ENCODE measurements at places on chromosomes 5 and 9.

DNA sequence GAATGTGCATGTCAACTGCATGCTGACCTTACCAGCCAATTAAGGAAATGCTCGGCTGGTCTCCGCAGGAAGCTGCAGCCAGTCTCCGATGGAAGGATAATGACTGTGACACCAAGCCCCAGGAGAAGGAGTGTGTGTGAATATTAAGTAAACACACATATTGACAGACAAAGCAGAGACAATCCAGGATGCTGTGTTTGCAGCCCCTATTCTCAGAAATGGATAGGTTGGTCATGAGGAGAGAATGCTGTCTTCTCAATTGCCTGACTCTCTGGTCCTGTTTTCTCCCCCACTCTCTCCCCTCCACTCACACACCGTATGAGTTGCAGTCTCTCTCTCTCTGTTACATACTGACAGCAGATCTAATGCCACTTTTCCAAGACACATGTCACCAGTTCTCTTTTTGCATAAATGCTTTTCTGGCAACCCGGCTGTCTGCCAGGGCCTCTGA is 85.7 kb downstream of the EPB41L4A start:
- peak; percentile 59 for DNase-seq

- DNase-seq: no peak
Observed at GRCh38 chr9:129241725-129242124, 63.7 kb upstream of the IER5L start.

DNA sequence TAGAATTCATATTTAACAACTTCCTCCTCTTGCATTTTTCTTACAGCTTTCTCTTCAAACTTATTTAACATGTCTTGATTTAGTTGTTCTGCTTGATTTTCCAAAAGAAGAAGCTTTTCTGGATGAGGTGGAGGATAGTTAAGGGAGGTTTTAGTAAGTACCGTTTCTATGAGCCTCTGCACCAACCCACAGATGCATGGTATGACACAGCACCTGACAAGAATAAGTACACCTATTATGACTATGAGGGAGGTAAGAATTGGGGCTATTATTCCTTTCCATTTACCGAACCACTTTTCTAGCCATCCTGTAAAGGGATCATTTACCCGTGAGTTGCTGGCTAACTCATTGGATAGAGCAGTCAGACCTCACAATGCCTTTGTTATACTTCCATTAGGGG is 2.5 kb upstream of the HMGCS1 start:
- no peak for DNase-seq

GRCh38 chr5:139837711-139838380 is 42.2 kb downstream of the PSD2 start:
- no peak for DNase-seq

DNA sequence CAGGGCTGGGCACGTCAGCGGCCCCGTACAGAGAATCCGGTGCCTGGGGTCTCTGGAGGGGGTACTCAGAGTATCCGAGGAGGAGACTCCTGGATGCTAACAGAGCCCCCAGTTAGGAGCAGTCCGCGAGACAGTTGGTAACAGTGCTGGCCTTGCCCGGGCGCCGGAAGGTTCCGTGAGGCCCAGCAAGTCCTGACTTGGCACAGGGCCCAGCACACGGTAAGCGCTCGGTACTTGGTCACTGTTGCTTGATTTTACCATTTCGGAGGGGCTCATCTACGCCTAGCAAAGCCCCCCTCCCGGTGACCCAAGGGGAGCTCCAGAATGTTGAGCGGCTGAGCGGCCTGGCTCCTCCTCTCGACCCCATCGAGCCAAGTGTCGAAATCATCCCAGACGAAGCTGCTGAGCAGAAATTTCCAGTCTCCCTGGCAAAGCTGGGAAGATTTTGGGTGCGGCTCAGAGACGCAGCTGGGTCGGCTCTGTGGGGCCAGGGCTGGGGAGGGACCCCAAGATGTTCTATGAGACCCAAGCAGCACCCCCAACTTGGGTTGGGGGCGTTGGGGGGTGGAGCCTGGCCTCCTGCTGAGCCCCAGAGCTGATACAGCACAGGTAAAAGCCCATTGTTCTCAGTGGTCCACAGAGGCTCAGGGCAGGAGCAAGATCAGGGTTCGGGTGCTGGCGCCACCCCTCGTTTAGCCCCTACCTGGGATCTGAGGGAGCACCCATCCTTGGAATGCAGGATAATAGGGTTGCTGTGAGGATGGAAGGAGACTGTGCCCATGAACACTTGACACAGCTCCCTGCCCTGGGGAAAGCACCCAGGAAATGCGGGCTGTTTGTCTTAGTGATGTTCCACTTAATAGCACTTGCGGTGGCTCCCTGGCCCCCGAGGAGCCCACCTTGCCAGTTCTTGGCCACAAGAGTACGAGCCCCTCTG is 137.2 kb downstream of the C9orf50 start:
- DNase-seq: peak; percentile 34

- DNase-seq: no peak
Observed at GRCh38 chr5:40505031-40505430, 174.7 kb upstream of the PTGER4 start.

- DNase-seq: no peak
Observed at GRCh38 chr9:127005770-127006314, 91.3 kb downstream of the RALGPS1 start.

DNA sequence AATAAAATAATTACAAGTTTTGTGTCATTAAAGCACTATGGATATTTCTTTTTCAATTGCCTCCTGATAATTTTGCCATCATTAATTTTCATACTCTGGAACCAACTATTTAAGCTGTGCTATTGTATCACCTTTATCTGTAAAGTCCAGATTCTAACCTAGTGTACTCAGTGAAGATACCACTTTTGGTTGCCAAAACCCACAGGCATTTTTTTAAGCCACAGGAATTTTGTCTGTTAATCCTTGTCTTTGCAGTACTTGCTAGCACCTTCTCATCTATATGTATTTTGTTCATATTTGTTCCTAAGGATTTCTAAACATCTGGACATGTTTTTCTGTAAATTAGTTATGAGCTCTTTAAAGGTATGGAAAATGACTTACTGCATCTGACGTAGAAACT is 481.4 kb upstream of the DAB2 start:
- no peak for DNase-seq

DNA sequence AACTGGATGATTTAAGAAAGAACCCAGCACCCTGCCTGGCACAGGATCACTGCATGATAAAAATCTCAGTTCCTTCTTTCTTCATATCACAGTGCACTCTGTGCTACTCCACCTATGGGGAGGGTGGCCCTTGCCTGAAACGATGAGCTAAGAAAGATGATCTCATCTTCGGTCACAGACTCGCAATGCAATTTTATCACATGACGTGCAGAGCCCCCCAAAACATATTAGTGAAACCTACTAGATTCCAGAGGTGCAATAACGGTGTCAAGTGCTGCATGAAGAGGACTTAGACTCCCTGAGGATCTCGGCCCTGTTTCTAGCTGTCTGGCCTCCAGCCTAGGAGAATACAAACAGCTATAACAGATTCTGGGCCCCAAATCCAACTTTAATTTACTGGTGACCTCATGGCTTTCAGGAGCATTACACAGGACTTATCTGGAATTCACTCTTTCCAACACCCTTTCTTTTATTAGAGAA is 104.0 kb downstream of the EBF1 start:
- DNase-seq: no peak

DNA sequence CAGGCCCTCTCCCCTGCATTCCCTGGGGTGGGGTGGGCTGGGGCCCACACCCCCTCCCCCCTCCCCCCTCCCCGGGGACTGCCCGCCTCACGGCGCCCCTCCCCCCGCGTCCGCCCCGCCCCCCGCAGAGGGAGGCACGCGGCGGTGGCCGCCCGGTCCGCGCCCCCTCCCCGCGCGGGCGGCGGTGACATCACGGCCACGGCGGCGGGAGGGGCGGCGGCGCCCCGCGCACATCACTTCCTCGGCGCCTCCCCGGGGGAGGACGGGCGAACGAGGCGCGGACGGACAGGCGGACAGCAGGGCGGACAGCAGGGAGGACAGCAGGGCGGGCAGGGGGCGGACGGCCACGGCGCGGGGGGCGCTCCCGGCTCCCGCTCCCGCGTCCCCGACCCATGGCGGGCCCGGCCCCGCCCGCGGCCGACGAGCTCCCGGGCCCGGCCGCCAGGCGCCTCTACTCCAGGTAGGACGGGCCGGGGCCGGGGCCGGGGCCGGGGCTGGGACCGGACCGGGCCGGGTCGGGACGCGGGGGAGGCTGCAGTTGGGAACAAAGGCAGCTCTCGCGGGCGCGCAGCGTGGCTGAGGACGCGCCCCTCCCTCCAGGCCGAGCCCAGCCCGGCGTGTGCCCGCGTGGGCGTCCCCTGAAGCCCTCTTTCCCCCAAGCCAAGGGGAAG is at the start of gene GPSM1:
Gene GPSM1, plus strand, starts transcription at position 236 of the 671 bp plus-strand sequence. Its CDS starts 157 bp downstream, at position 393.
- DNase-seq: no peak

DNA sequence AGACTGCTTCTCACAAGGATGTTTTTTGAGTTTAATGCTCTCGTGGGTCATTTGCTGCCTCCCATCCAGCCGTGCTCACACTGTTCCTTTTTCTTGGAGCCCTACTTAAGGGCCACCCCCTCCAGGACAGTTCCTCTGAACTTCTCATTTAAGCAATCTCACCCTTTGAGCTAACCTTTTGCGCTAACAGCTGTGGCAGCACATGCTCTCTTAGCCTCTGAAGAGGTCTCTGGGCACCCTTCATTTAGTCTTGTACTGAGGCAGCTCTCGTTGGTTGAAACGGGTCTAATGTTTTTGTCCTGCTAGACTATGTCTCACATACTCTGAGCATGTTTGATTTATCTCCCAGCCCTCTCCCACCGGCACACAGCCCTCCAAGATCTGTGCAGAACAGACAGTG is 11.8 kb downstream of the ALDH1B1 start:
- DNase-seq: no peak

GRCh38 chr9:89006267-89006666 is 15.0 kb downstream of the S1PR3 start:
- DNase-seq: no peak

GRCh38 chr9:14730461-14730898 is 7.9 kb upstream of the CER1 start:
- DNase-seq: no peak

DNA sequence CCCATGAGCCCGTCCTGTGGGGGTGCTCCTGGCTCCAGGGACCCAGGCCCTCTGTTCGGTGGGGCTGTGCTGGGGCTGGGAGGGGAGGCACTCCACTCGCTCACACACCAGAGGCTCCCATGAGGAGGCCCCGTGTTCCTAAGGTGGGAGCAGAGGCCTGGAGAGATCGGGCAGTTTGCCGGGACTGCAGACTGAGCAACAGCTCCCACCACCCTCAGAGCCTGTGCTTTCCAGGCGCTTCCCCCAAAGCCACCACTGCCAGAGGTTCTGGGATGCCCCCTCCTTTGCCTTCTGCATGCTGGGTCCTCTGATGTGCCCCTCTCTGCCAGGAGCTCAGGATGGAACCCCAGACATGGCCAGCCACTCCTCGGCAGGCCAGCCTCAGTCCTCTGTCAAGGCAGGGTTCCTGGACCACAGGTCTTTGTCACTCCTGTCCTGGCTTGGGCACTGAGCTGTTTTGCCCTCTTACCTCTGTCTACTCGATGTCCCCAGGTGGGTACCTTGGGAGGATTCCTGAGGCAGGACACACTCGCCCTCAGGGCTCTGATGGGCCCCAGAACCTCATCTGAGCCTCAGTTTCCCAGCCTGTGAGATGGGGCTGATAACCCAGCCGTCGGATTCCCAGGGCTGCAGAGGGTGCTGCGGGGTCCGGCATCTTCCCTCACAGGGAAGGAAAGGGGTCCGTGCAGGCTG is 80.8 kb downstream of the TSPAN17 start:
- no peak for DNase-seq

- no peak for DNase-seq
Observed at GRCh38 chr5:85108471-85108870, 723.8 kb upstream of the EDIL3 start.

- DNase-seq: no peak
Observed at GRCh38 chr5:29077451-29077850, 2039.1 kb upstream of the CDH9 start.

DNA sequence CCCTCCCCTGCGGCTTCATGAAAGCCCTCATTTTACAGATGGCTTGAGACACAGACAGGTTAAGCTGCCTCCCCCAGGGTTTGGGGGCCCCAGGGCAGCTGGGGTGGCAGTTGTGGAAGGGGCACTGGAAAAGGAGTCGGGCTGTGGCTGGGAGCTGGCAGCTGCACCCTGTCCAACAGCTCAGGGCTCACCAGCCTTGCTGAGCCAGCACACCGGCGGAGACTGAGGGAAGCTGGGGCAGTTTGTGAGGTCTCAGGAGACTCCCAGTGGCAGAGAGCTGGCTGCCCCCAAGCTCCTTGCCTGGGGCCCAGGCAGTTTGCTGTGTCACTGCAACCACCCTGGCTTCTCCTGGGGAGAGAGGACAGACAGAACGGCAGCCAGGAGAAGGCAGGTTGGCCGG is 34.8 kb upstream of the RAPGEF1 start:
- no peak for DNase-seq

DNA sequence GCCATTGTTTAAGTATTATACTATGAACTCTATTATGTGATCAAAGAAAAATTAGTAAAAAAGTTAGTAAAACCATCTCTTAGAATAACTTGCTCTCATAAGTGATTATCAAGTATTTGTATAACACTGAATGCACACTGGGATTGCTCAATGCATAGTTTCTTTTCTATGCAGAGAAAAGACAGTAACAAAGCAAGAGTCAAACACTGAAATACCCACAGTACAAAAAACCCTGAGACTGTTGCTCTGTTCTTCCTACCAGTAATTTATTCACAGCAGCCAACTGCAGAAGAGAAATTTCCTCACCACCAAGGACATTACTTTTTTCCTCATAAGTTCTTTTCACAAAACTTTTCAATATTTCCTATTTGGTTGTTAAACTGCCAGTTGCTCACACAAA is 634.4 kb downstream of the DTWD2 start:
- DNase-seq: no peak

DNA sequence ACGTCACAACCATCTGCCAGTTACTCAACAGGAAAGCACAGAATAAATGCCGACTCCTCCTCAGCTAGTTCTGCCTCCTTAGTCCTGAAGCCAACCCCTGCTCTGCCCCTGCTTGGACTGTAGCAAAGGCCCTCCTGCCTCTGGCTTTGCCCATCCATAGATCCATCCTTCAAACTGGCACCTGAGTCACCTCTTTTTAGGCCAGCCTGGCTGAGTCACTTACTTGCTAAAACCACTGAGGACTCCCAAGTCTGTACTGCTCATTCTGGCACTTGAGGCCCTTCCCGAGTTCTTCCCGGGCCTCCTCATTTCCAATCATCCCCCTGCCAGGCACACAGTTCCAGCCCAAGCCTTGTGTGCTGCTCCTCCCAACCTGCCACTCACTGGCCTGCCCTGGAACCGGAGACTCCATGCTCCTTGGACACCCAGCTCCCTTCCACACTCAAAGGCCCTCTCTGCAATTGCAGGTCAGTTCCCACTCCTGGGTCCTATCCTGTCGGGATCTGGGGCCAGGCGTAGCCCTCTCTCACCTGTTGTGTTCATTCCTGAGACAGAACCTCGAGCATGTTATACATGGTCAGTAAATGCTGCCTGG is 220.1 kb downstream of the DAB2IP start:
- DNase-seq: no peak

DNA sequence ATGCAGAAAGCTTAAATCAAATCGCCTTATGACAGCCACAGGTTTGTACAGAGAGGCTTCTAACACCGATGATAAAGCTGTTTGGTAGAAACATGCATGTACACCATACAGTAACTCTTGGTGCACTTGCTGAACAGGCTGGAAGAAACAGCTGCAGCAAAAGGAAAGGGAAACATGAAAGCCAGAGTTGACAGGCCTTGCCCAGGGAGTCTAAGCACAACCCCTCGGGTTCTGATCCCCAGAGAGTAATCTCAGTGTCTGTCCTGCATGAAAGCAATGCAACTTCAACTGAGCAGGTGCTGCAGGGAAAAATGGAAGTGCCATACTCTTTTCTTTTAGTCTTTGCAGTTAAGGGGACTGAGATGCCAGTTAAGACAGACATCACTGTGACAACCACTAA is 419.9 kb downstream of the BNC2 start:
- DNase-seq: no peak
